ENCODE measurements at places on chromosomes 12 and 14.
A peak's percentile ranks its signal among the peaks of the same experiment; 100 is the strongest.

DNA sequence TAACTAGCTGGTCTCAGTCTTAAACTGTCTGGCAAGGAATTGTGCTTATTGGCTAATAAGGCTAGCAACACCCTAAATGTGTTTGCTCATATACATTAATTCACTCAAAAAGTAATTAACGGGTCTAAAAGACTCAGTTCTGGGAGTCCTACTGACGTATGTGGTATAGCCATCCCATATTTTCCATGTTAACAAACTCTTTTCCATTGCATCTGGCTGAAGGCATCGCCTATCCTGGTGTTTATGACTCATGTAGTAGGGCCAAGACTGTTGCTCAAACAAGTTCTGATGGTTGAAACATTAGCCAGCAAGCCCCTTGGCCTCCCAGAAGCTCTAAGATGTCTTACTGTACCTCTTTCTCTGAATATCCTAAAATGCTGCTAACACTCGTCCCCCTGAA lies 98.5 kb downstream of the PHLDA1 start:
- no peak for DNase-seq

- DNase-seq = no peak
These were observed 32.6 kb downstream of the TNFAIP2 start for GRCh38 chr14:103155826-103156394.

- no peak for DNase-seq
These were observed 92.4 kb upstream of the OVCH1 start for GRCh38 chr12:29589851-29590250.

DNA sequence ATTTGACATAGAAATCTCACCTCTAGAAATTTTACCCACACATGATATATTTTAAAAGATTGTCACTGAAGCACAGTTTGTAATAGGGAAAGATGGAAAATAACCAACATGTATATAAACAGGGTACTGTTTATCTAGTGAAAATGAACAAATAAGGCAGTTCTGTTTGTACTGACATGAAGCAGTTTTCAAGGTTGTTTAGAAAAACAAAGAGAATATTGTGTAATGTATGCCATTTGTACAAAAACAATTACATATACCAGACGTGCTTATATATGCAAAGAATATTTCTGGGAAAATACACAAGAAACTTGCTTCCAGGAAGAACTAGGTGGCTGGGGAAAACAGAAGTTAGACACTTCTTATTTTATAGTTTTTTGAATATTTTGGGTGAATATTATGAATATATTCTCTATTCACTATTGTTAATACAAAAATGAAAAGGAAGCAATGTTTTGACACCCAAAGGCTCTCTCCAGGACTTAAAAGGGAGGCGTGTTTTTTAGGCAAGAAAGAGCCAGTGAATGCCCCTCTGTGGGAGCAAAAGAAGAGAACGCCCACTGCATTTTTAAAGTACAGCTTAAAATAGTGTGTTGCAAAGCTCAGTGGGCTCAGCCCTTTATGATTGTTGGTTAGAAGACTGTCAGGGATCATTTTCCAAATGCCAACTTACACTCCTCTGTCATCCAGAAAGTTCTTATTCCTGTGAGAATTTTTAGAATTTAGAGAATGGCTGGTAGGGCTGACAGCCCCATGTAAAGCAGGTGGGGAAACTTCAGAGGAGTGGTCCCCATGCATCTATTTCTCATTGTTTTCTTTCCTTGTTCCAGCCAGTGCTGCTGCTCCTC lies 59.6 kb upstream of the FERMT2 start:
- DNase-seq = no peak

- DNase-seq = no peak
These were observed 39.2 kb upstream of the EEA1 start for GRCh38 chr12:92968176-92968813.

DNA sequence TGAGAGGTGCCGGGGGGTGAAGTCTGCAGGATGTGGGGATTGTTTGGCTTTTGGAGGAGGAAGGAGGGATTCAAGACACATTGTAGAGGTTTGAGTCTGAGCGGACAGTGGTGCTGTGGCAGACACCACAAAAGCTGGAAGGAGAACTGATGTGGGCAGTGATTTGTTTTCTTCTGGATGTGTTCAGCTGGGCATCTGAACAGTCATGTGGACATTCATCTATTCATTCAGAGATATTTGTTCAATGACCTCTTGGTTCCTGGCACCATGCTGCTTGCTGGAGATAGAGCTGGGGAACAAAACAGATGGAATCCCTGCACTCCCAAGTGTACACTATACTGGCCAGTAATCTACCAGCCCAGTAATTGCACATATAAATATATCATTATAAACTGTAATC lies 64.0 kb downstream of the PTPN11 start:
- DNase-seq = no peak

DNA sequence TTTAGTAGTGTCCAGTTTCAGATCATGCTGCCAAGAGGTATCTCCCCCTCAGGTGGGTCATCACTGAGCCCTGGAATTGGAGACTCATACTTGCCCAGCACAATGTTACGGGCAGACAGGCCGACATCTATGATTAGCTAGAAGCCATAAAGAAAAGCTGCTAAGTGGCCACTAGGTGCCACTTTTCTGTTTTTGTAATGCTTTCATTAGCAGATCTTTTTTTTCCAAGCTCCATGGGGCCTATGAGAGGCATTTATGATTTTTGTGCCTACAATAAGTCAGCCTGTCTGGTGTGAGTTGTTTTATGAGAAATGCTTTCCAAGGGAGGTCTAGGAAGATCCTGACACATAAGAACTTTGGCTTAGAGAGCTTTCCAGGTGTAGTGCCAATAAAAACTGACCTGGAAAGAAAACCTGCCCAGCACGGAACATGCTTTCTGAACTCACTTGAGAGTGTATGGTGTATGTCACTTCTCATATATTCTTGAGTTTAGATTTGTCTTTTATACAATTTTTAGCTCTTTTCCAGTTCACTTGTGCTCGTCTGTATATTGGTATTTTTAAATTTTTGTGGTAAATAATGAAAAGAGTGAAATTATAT lies 21.8 kb upstream of the SMCO2 start:
- DNase-seq = peak; percentile 48

- DNase-seq = no peak
These were observed 19.1 kb downstream of the DAAM1 start for GRCh38 chr14:59207506-59207933.

GRCh38 chr12:47017901-47018475 lies 61.4 kb upstream of the PCED1B start:
- DNase-seq = no peak

DNA sequence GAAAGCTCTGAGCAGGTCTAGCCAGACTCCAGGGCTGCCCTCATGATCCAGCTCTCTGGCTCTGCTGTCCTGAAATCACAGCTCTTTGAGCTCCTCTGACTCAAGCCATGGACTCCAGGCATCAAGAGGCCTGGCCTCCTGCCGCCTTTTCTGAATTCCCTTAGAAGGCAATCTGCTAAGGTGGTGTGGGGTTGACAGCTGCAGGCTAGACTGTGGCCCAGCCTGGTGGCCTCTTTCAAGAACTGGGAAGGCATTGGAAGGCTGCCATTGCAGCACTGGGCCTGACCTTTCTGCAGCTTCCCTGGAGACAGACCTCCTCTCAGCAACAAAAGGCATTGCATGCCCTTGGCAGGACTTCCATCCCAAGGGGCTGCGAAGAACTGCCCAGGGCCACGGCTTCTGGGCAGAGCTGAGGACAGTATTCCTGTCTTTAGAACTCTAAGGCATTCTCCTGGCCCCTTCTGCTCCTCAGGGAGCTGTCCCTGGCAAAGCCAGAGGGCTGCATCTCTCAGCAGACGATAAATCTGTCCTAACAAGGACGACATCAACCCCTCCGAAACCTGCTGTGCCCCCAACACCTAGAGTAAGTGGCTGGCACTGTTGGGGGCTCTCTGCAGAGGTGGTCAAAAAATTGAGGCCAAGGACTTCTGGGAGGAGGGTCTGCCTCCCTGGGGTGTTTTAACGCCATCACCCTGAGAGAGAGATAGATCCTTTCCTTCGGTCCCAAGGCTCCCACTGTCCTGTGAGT lies 115.6 kb downstream of the RBM19 start:
- DNase-seq = no peak

- no peak for DNase-seq
These were observed 17.1 kb upstream of the BICD1 start for GRCh38 chr12:32089586-32089985.

GRCh38 chr12:89636776-89637160 lies 71.9 kb downstream of the ATP2B1 start:
- DNase-seq = no peak

GRCh38 chr12:85779768-85780167 lies 56.4 kb downstream of the RASSF9 start:
- no peak for DNase-seq

DNA sequence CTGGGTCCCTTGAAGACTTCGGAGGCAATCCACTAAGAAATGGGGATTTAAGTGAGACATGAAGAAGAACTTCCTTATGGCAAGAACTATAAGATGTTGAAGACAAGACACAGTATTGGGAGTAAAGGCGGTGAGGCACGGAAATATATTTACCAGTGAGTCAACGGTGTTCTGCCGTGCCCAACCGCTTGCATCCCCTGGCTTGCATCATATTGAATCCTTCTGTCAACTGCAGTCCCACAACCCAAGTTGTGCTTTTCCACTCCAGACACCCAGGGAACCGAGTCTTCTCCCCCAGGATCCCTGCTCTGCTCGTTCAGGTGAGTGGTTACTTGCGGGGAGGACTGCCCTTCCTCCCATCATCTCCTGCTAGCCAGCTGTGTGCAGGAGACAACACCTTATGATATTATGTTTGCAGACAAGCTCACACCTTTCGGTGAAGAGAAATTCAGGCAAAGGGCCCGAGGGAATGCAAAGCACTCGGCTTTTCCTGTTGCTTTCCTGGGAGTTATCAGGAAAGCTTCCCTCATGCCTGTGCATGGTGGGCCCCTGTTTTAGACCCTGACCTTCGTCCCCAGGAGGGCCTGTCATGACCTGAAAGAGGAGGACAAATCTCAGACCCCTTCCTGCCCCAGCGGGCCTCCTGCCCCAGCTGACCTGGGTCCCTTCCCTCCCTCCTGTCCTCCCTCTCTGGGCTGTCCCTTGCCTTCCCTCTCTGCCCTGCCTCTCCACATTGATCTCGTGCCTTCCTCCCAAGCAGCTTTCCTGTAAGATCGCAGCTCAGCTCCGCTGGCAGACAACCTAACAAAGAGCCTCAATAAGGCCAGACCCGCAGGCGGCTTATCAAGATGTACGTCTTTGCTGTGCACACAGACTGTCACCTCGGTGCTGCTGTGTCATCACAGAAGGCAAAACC lies 4.3 kb upstream of the LRTM2 start:
- DNase-seq = no peak

DNA sequence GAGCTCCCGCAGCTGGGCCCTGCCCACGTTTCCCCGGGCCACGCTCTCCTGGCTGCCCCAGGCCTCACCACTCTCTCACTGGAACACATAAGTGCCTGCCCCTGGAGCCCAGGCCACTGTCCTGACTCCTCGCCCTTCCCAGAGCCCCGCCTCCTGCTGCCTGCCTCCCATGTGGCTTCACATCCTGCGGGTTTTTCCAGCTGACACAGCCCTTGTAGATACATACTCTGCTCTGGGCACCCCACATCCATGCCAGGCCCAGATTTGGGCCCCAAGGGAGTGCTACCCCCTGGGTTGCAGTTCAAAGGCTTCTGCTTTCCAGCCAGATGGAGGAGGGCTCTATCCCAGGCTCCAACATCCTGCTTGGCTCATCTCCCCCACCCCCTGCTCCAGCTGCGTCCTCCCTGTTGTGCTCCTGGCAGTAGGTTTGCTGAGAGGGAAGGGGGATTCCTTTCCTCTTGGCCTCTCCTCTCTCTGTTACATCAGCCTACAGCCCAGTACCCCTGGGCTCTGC lies 60.1 kb downstream of the TSPAN9 start:
- DNase-seq = no peak

DNA sequence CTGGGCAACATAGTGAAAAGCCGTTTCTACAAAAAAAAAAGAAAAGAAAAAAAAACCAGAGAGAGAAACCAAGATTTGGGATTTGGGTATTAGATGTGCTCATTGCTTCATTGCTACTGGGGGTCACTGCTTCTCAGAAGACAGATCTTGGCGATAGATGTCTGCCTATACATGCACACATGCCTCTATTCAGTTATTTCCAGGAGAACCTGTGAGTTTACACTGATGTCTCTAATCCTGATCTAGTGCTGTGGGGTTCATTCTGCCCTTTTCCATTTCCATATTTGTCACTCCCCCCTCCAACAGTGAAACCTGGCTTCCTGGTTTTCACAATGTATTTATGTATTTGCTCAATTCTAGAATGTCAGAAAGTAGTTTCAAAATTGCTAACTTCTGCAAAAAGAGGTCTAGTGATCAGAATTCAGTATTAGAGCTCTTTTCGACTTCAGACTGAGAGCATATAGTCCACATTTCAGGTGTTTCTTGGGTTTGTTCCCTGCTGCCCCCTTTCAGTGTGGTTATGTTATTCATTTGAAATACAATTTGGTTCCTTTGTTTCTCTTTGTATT lies 111.0 kb downstream of the SLC25A47 start:
- DNase-seq = no peak

GRCh38 chr14:80681651-80682050 lies 259.9 kb downstream of the CEP128 start:
- no peak for DNase-seq

GRCh38 chr12:115749071-115749841 lies 528.2 kb downstream of the MED13L start:
- DNase-seq = no peak

GRCh38 chr12:87266305-87266704 lies 762.9 kb downstream of the C12orf50 start:
- DNase-seq = no peak

DNA sequence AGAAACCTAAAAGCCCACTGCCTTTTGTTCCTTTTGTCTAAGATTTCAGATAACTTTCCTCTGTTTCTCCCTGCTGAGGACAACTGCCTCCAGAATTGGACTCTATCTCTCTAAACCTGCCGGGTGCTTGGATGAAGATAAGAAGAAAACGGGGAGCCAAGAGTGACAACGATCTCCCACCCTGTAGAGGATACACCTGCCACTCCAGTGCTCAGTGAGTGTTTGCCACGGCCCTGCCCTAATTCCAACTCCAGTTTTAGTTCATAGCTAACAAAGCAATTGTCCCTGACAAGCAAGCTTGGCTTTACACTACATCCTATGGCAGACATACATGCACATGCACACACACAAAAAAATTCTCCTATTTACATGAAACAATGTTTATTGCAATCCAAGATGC lies 39.3 kb downstream of the EPS8 start:
- no peak for DNase-seq

DNA sequence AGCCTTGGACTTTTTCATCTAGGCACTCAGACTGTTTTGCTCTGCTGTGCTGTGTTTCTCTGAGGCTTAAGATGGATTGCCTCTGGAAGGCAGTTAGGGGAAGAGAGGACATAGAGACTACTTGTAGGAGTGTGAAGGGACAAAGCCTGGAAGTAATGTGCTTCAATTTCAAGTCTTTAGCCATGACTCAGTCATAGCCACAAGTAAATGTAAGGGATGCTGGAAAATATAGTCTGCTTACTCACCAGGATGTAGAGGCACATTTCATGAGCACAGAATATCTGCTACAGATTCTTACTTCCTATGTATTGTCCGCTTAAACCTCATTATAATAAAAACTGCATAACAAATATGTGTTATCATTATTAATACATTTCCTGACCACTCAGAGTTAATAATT lies 794.3 kb upstream of the NOVA1 start:
- DNase-seq = no peak

GRCh38 chr12:52651726-52652261 lies at the start of gene KRT2:
Gene KRT2 (minus strand): TSS chr12:52652211. CDS start chr12:52652142, 69 bp downstream.
- DNase-seq = no peak
